ENCODE measurements at places on chromosomes 13 and 19.
A peak's percentile ranks its signal among the peaks of the same experiment; 100 is the strongest.

DNA sequence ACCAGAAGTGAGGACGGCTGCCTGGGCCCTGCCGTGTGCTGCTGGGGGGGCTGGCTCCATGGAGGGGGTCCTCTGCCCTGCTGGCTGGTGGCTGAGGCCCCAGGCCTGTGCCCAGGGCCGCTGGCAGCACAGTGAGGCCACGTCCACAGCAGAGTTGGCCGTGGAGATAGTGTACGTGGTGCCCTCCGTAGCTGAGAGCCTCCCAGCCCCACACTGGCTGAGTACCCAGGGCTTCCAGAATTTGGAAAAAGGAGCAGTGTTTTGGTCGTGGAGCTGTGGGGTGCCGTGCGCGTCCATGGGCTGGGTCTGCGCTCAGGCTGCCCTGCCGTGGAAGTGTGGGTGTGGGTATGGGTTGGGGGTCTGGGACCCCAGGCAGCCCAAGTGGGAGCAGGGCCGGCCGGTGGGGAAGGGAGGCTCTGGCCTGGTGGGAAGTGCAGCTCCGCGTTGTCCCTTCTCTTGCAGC lies 5.9 kb downstream of the PTBP1 start:
- no peak for DNase-seq

DNA sequence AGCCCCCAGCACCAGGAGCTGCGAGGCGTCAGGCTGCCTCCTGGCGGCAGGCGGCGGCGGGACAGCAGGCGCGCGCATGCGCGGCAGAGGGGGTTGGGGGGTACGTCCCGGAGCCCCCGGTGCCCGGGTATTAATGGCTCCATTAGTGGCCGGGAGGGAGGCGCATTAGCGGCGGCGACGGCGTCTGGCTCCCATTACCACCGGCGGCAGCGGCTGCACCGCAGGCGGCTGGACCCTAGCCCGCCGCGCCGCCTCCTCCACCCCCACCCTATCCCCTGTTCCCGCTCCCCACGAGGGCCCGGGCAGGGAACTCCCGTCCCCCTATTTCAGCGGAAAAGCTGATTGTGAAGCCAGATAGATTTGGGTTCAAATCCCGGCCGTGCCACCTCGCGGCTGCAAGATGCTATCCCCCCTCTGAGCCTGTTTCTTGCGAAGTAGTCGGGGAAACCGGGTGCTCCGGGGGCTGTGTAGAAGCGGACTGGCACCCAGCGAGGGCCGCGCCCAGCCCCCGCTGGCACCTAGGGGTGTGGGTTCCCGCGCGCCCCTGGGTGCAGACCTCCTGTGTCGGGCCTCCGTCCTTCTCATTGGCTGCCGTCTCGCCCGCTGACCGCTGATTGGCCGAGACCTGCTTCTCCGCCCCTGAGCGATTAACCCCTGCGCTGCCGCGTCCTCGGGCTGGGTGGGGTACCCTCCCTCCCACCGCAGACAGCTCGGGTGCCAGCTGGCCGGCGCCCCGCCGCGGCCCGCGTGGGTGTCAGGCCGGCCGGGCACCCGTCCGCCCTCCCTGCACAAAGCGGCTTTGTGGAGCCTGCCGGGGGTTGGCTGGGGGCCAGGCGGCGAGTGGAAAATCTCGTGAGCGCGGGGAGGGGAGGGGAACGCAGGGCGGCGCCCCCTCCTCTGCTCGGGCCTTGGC lies 11.1 kb downstream of the CIC start:
- DNase-seq: peak; percentile 87

GRCh38 chr19:28297586-28298157 lies 915.3 kb downstream of the UQCRFS1 start:
- DNase-seq: no peak

DNA sequence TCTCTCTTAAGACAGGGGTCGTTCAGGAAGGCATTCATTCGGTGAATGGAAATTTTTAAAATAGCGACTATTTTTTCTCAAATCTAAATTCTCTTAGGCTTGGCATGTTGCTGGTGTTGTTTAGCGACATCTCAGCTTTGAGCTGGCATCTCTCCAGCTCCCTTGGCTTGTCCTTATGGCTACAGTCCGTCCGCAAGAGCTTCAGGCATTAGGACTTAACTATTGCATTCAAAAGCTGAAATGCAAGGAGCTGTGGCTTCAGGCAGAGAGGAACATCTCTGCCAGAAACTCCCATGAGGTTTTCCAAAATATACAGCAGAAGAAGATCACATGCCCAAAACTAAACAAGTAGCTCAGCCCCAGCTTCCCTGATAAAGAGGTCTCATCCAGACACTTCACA lies 578.5 kb downstream of the EFNB2 start:
- no peak for DNase-seq

GRCh38 chr19:3374369-3375112 lies 8.2 kb downstream of the NFIC start:
- no peak for DNase-seq

- no peak for DNase-seq
Observed at GRCh38 chr19:10971107-10971726, 10.4 kb downstream of the SMARCA4 start.

DNA sequence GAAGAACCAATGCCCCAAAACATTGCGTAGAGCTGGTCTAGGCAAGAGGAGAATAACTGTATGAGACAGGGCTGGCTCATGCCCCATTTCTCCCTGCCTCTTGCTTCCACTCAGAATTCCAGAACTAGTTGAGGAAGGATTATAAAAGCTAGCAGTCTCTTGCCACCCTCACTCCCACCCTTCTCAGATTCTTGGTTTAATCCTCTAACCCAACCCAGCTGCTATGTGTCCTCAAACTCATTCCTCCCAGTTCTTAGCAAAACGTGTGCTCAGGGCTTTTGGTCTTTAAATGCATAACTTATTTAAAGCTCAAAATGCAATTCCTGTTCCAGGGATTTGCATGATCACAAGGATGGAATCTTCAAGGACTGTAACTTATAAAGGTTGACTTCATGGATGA lies 466.3 kb downstream of the COG6 start:
- DNase-seq: no peak

GRCh38 chr13:88248393-88248792 lies 577.2 kb downstream of the SLITRK5 start:
- DNase-seq: no peak

DNA sequence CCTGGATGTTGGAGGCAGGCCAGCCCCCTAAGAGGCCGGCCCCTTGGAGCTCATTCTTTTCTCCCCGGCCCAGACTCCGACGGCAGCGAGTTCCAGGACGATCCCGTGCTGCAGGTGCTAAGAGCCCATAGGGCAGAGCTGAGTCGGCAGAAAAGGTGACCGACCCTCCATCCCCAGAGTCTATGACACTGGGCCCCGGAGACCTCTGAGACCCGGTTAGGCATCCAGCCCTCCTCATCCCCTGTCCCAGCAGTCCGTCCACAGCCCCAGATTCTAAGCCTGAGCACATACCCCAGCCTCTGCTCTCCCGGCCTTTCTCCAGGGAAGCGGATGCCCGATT lies 7.3 kb upstream of the ARHGAP33 start:
- DNase-seq: no peak

DNA sequence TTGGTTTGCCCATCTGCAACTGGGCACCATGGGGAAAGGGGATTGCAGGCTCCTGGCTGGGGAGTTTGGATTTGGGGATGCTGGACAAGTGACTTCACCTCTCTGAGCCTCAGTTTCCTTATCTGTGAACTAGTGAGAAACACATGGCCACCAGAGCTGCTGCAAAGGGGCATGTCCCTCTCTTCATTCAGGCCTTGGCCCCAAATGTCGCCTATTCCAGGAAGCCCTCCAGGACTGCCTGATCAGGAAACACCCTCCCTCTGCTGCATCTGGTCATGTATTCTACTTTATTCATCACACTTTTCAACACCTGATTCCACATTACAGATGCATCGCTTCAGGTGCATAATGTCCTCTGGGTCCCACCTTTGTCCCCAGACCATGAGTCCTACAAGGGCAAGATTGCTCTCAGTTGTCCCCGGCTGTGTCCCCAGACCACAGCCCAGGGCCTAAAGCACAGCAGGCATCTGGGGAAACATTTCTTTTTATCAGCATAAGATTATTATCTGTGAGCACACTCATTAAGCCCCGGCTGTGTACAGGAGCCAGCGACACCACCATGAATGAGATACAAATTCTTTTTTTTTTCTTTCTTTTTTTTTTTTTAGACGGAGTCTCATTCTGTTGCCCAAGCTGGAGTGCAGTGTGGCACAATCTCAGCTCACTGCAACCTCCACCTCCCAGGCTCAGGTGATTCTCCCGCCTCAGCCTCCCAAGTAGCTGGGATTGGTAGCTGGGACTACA lies 37.5 kb downstream of the ARRDC2 start:
- DNase-seq: no peak

GRCh38 chr13:28679628-28680027 lies 20.7 kb downstream of the POMP start:
- DNase-seq: no peak

- no peak for DNase-seq
Observed at GRCh38 chr13:103067751-103068555, 1.7 kb upstream of the SLC10A2 start.

DNA sequence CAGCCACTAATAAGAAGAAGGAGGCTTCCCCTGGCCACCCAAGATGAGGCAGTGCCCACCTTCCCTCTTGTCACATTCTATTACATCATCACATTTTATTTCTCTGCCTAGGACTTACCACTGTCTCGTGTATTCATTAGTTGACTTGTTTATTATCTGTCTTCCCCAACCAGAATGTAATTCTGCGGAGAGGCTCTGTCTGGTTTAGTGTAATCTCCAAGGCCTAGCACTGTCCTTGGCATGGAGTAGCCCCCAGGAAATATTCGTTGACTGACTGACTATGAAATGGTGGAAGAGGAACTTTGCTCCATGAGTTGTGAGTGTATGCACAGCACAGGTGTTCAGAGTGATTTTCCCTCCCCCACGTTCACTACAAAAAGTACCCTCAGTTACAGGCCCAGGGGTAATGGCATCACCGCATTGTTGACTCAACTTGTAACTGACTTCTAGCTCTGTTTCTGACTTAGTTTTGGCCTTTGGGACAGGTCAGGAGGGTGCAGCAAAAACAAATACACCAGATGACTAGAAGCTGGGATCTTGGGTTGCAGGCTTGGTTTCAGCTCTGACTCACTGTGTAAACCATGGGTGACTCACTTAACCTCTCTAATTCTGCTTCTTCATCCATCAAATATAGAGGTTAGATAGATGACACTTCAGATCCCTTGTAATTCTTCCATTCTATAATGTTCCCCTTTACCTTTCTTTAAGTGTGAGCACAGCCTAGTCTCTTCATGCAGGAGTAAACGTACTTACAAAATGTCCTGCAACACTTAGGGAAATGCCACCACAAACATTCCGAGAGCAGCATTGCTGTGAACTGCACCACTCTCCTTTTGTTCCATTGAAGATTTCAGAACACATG lies 229.7 kb downstream of the KCNRG start:
- DNase-seq: no peak

DNA sequence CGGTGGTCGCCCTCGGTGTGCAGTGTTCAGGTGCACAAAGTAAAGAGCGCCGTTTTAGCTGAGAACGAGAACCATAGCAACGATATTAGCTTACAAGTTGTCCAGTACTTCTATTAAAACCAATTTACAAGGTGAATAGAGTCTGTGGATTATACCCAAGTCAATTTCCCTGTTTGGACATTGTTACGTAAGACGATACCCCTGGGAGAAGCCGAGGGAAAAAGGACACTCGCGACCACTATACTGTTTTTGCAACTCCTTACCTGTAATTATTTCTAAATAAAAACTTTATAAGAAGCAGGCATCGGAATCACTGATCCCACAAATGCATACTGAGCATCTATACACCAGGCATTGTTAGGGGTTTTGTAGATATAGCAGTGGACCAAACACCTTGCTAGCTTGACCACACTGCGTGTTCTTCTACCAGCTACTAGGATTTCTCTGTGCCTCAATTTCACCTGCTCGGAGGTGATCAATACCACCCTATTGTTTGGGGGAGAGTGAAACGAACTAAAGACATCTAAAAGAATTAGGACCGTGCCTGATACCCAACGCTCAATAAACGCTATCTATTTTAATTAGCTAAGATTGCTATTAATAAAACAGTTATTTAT lies 488 bp upstream of the EEF2 start:
- DNase-seq: no peak

GRCh38 chr13:44399074-44399473 lies 25.4 kb downstream of the SERP2 start:
- no peak for DNase-seq

DNA sequence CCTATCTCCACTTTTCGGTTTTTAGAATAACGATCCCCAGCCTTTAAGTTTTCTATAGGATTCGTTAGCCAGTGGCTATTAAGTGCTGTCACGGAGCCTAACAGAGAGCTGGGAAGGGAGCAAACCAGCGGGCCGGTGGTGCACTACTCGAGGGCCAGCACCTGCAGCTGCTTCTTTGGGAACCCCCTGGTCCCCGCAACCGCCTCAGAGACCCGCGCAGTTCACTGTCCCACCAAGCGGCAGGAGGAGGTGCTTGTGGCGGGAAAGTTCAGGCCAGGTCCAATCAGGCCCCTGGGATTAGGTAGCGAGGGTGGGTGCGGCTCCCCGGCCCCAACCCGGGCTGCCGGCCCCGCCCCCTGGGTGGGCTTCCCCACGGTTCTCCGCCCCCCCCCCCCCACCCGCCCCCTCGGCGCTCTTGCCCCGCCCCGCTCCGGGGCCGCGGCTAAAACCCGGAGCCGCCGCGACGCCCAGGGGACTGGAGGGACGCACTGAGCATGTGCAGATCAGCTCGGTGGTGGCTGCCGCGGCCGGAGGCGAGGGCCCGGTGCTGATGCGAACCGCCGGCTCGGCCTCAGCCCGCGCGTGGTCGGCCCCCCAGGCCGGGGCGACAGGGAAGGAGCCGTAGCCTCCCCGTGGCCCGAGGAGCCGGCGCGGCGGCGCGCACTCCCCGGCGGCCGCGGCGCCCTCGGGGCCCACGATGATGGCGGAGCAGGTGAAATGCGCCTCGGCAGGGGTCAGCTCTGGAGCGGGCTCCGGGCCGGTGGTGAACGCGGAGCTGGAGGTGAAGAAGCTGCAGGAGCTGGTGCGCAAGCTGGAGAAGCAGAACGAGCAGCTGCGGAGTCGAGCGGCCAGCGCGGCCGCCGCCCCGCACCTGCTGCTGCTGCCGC lies at the start of gene SLAIN1:
Gene SLAIN1, plus strand, starts transcription at position 471 of the 887 bp plus-strand sequence. Its CDS starts 227 bp downstream, at position 698.
- peak; percentile 91 for DNase-seq

GRCh38 chr13:62678039-62678438 lies 1262.4 kb upstream of the PCDH20 start:
- no peak for DNase-seq

- no peak for DNase-seq
Observed at GRCh38 chr13:22287343-22287920, 616.6 kb downstream of the FGF9 start.

- no peak for DNase-seq
Observed at GRCh38 chr19:45468159-45468651, 409 bp downstream of the FOSB start.

GRCh38 chr13:75079226-75079625 lies 402.7 kb downstream of the TBC1D4 start:
- DNase-seq: no peak
